ENCODE measurements at places on chromosomes 7 and 10.

DNA sequence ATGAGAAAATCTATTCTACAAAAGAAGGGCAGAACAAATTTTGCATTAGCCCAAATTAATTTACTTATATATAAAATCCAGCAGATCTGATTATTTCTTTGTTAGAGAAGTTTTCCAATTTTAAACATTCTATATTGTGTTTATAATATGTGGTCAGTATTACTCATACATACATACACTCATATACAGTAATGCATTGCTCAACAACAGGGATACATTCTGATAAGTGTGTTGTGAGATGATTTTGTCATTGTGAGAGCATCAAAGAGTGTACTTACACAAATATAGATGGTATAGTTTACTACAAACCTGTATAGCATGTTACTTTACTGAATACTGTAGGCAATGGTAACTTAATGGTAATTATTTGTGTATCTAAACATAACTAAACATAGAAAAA is 239.6 kb upstream of the ETV1 start:
- no peak for DNase-seq

DNA sequence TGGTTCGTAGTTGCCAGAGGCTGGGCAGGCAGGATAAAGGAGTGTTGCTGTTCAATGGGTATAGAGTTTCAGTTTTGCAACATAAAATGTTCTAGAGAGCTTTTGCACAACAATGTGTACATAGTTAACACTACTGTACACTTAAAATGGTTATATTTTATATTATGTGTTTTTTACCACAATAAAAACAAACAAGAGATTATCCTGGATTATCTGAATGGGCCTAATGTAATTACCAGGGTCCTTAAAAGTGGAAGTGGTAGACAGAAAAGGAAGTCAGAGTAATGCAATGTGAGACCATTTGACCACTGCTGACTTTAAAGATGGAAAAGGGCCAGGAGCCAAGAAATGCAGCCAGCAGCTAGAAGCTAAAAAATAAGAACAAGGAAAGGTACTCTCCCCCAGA is 159.7 kb downstream of the SGMS1 start:
- no peak for DNase-seq

DNA sequence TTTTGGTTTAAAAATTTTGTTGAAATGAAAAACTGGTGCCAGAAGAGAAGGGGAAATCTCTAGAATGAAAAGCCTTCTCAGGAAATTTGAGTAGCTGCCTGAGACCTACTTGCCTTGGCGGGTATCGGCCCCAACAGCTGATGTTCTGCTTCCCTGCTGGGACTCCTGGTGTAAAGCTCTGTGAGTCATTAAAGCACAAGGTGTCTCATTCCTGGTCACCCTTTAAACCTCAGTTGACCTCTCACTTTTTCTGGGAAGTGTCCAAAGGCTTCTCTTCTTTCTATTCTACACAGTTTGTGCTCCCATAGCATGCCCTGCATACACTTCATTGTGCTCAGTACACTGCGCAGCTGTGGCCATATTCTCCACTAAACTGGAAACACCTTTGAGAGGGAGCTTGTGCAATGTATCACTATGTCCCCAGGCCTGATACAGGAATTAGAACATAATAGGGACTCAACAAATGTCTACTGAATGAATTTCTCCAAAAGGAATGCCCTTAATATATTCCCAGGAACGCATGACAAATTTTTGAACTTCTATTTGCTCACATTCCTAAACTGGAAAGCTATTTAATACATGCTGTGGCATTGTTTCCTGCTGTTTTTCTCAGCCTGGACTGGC is 303.9 kb downstream of the SDHAF3 start:
- no peak for DNase-seq

- no peak for DNase-seq
Measured at GRCh38 chr10:80077869-80078447, 507 bp upstream of the TMEM254 start.

- DNase-seq = no peak
Measured at GRCh38 chr10:132167041-132167674, 19.6 kb upstream of the DPYSL4 start.

GRCh38 chr10:19332304-19332703 is 283.7 kb downstream of the MALRD1 start:
- DNase-seq = no peak

- no peak for DNase-seq
Measured at GRCh38 chr10:104819731-104820130, 178.6 kb downstream of the SORCS3 start.

DNA sequence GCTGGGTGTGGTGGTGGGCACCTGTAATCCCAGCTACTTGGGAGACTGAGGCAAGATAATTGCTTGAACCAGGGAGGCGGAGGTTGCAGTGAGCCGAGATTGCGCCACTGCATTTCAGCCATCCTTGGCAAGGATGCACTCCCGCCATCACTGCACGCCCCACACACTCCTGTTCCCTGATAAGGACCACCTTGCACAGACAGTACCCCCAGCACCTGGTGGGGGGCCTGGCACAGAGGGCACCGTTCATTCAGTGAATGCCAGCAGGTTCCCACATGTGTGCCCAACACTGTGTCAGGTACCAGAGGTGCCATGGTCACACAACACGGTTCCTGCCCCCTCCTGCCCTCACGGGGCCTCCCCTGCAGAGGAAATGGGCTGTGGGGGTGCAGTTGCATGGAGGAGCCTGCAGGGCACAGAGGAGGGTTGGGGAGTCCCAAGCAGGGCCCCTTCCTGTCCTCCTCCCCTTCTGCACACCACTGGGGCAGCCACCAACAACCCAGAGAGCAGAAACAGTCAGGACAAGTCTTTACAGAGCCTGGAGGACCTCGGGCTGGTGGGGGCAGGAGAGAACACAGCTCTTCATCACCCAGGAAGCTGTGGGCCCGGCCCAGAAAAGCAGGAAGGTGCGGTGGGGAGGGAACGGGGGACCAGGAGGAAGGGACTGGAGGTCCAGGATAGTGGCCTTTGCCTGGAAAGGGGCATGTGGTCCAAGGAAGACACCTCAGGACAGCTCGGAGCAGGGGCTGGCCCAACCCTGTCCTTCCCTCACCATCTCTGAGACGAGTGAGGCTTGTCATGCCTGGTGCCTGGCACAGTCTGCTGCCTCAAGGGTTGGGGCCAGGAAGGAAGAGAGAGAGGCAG is 7.1 kb downstream of the CRYGN start:
- no peak for DNase-seq

DNA sequence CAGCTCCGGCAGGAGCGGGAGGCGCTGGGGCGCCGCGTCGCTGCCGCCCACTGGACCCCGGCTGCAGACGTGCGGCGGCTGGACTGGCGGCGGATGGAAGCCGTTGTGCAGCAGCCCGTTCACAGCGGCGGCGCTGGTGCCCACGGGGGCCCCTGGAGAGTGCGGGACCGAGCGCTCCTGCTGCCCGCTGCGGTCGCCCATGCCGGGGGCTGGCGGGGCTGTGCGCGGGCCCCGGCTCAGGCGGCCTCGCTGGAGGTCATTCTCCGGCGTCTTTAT is 413 bp downstream of the PANK1 start:
- peak; percentile 78 for DNase-seq

Data from NCI-H1417 (cell line).